Non-pigmented ciliary epithelial cell (primary cell): ENCODE measurements at places on chromosomes 11 and 22.
A peak's percentile ranks its signal among the peaks of the same experiment; 100 is the strongest.

GRCh38 chr11:116166573-116167465 lies 606.0 kb downstream of the BUD13 start:
- no peak for DNase-seq

- DNase-seq: no peak
These were observed at the start of the genes IGHMBP2 and MRPL21 for GRCh38 chr11:68903288-68904247. TSS of gene IGHMBP2 (plus strand) at chr11:68903891. CDS start at chr11:68903953, 62 bp downstream. TSS of gene MRPL21 (minus strand) at chr11:68903832. CDS start at chr11:68903810, 22 bp downstream.

- DNase-seq: no peak
These were observed 24.0 kb downstream of the RAB30 start for GRCh38 chr11:83047515-83048225.

DNA sequence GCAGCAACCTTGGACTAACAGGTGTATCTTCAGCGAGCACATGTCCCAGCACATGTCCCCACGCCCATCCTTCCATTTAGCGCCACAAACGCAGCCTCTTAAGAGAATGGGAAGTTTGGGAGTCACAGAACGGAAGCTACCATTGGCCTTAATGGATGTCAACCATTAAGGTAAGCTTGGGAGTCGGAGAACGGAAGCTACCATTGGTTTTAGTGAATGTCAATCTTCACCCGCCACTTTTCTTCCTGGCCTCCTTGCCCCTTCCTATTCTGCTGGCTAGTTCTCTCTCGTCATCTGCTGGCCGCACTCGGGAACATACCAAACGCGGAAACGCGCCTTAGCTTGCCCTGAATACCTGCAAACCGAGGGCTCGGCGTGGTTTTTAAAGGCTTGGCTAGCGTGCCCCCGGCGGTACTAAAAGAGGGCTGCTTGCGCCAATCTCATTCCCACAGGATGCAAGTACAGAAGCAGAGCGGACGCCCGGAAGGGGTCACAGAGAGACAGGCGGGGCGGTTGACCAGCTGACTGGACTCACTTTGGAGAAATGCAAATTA lies 24.3 kb downstream of the GLYATL1 start:
- DNase-seq: peak; percentile 43

DNA sequence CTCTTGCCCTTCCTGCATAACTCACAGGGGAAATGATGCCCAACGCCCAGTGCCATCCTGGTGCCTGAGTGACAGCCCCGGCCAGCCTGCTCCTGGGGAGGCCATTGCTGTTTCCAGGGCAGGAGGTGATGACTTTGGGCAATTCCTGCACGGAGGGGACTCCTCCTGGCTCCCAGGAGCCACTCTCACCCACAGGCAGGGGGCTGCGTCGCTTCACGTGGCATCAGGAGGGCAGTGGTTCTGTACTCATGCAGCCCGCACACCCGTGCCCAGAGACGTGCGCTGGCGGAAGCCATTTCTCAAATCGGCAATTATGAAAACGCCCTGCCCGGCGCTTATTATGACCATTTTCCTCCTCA lies 272.3 kb downstream of the CTTN start:
- DNase-seq: no peak

GRCh38 chr11:29312812-29313211 lies 704.0 kb downstream of the KCNA4 start:
- no peak for DNase-seq

DNA sequence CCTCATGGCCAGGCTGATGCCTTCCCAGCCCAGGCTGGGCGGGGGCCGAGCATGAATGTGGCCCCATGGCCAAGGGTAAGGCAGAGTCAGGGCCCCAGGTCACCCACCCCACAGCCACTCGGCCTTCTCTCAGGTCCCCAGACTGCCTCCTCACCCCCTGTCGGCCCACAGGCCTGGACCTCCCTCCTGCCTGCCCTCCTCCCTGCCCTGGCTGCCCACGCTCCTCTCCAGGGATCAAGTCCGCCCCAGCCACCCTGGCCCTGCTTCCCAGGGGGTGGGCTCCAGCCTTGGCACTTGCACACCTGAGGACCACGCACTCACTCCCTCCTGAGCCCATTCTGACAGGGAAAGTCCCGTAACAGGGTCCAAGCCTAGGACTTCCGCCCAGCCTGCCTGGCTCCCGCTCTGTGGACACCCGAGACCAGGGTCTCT lies 37.8 kb upstream of the TH start:
- DNase-seq: no peak

DNA sequence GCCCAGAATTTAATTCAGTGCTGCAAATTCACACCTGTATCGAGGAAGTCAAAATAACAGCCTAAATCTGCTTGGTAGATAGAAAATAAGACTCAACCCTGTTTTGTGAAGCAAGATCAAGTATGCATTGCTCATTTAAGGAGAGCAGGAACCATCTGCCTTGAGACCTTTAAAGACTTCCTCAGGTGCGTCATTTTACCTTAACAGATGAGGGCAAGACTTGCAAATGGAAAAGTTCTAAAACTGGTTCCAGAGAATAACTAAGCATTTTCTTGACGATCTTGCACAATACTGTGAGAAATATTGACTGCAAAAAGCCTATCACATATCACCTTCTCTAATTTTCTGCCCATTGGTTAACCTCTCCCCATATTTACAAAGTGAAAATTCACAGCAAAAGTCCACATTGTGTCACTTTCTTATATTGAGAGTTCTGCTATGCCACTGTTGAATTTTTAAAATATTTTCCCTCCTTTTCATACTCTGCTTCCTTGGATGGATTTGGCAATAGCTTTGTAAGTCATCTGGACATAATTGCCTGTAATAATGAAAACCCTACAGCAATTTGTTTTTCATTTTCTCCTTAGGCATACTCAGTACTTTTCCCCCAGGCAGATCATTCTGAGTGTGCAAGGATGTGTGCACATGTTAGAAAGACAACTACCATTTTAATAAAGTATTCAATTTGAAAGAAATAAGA lies 234.2 kb downstream of the AASDHPPT start:
- DNase-seq: no peak

DNA sequence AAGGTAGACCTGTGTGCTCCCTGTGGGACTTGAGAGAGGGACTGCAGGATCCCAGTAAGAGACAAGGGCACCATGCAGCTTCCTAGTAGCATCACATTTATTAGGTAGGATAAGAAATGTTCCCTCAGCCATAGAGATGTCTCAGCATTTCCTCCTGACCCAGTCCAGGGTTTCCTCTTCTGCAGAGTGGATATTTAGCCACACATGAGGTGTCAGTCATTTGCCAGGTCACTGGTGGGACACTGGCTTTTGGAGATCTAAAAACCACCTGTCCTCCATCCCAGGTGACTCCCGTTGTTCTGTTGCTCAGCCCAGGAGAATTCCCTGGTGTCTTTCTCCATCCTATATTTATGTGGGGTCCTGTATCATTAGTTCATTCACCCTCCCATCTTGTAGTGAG lies 117.5 kb upstream of the NNMT start:
- DNase-seq: no peak

- peak; percentile 70 for DNase-seq
These were observed 168.8 kb downstream of the RCN1 start for GRCh38 chr11:32259641-32260081.

DNA sequence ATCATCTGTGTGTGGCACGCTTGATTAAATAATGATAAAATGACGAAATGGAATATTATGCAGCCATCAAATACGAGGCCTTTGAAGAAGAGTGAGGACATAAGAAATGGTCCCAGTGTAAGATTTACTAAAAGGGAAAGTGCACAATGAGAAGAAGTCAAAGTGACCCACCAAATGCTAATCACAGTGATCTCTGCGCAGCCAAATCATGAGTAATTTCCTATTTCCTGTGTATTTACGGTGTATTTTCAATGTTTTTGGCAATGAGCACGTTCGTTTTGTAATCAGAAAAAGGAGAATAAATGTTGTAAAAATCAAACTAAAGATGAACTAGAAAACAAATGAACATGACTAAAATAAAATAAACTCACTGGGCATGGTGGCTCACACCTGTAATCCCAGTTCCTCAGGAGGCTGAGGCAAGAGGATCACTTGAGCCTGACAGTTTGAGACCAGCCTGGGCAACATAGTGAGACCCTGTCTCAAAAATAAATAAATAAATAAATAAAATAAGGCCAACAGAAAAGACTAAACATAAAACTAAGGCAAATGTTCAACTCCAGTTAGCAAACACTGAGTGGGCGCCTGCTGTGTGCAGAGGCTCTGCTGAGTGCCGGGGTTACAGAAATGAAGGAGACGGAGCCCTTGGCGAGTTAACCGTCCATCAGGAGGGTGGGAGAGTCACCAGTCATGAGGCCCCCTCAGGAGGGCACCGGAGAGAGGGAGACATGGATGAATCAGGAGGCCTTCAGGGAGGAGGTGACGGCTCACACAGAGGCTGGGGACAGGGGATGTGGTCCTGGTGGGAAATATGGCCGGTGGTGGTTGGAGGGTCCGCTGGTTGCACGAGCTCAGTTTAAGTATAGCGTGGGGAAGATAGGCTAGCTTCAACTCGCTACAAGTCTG lies 26.0 kb upstream of the CBX7 start:
- DNase-seq: no peak

GRCh38 chr22:29202212-29203192 lies 3.2 kb upstream of the EMID1 start:
- no peak for DNase-seq

DNA sequence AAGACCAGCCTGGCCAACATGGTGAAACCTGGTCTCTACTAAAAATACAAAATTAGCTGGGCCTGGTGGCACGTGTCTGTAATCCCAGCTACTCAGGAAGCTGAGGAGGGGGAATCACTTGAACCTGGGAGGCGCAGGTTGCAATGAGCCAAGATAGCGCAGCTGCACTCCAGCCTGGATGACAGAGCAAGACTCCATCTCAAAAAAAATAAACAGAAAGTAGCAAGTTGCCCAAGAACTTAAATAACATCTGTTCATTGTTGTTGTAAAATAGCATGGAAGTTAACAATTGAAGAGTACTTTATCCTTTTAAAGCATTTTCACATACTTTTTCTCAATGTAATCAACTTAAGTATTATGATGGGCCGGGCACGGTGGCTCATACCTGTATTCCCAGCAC lies 5.7 kb downstream of the AMBRA1 start:
- no peak for DNase-seq

- no peak for DNase-seq
These were observed 18.0 kb downstream of the CBX7 start for GRCh38 chr22:39134366-39135091.

- peak; percentile 98 for DNase-seq
These were observed 46.6 kb downstream of the MTMR2 start for GRCh38 chr11:95877291-95877690.

- DNase-seq: no peak
These were observed 32.3 kb upstream of the OR56A1 start for GRCh38 chr11:6062691-6063358.

- DNase-seq: no peak
These were observed 2.7 kb downstream of the CYB5R2 start for GRCh38 chr11:7670641-7671040.

- no peak for DNase-seq
These were observed 141.4 kb upstream of the E2F8 start for GRCh38 chr11:19382131-19382611.

GRCh38 chr11:70397983-70398833 lies at the start of gene CTTN:
TSS of gene CTTN (plus strand) at chr11:70398529. CDS start at chr11:70407298, 8,769 bp downstream.
- DNase-seq: peak; percentile 6

DNA sequence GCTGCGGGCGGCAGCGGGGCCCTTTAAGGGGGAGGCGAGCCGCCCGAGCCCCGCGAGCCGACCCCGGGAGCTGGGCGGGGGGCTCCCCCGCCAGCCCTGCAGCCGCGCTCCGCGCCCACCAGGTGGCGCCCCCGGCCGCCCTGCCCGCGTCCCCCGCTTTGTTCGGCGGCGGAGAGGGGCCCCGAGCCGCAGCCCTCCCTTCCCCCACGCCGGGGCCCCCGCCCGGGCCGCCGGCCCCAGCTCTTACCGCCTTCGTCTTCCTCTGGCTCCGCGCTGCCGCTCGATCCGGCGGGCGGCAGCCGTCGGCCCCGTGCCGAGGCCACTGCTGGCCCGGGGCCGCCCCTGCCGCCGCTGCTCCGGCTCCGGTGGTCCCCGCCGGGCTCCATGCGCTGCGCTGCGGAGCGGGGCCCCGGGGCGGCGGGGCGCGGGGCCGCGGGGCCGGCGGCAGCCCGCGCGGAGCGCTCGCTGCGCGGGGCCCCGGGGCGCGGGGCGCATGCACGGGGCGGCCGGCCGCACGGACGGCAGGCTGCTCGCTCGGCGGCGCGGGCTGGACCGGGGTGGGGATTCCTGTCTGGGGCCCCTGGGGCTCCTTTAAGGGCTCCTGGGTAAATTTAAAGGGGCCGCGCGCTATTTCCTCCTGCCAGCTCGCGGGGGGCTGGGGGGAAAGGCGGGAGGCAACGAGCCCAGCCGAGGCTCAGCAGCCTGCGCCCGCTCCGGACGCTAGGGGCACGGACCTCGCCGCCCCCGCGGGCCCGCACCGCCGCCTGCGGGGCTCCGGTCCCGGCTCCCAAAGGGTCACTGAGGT lies at the start of gene ZFTA:
Gene ZFTA, minus strand, starts transcription at position 539 of the 805 bp plus-strand sequence. Its CDS starts 153 bp downstream, at position 386.
- DNase-seq: no peak

DNA sequence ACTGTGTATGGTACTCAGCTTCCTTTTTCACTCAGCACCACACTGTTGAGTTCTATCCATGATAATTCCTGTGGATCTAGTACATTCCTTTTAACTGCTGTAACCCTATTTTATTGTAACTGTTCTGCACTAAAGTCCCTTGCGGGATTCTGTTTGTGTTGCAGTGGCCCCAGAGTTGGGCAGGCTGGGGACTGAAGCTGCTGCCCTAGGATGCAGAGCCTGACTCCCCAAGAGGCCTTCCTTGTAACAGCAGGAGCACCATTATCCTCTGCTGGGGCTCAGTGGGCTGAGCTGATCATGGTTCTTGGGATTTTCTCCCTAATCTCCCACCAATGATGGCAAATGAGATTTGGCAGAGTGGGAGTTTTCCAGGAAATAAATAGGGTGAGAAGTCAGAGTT lies 77.7 kb downstream of the CABIN1 start:
- peak; percentile 26 for DNase-seq

DNA sequence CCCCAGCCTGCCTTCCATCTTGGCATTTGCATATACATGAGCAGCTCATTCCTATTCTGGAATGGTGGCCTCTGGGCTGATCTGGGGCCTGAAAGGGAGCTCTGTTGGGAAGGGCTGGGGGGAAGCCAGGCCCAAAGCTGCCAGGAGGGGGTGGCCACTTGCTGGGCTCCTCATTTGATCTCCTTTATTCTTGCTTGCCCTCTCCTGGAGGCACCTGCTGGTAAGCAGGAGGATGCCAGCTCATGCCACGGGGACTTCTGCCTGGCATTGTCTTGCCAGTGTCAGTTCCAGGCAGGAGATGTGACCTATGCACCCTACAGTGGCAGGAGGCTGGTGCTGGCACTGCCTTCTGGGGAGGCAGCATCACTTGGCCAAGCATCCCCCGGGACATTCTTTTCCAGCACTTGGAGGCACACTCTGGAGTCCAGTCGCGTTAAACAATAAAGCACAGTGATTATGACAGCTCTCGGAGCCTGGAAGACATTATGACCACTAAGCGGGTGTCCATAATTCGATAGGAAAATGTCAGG lies 128.3 kb downstream of the NTM start:
- DNase-seq: no peak

GRCh38 chr22:30201945-30202344 lies 44.6 kb downstream of the LIF start:
- peak; percentile 67 for DNase-seq

DNA sequence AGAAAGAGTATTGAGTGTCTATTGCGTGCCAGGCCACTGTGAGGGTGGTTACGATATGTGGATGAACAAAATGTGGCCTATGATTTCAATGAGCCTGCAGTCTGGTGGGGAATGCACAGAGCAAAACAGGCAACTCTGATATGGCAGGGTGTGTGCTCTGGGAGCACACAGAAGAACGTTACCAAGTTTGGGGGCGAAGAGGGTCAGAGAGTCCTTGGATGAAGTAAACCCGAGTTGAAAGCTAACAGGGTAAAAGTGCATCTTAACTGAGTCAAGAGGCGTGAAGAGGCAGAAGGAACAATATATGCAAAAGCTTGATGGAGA lies 258 bp downstream of the CFAP68 start:
- no peak for DNase-seq

GRCh38 chr22:20128902-20129746 lies 2.5 kb upstream of the ZDHHC8 start:
- no peak for DNase-seq
